Mammary epithelial cell (primary cell): ENCODE measurements at places on chromosomes 6 and 20.

DNA sequence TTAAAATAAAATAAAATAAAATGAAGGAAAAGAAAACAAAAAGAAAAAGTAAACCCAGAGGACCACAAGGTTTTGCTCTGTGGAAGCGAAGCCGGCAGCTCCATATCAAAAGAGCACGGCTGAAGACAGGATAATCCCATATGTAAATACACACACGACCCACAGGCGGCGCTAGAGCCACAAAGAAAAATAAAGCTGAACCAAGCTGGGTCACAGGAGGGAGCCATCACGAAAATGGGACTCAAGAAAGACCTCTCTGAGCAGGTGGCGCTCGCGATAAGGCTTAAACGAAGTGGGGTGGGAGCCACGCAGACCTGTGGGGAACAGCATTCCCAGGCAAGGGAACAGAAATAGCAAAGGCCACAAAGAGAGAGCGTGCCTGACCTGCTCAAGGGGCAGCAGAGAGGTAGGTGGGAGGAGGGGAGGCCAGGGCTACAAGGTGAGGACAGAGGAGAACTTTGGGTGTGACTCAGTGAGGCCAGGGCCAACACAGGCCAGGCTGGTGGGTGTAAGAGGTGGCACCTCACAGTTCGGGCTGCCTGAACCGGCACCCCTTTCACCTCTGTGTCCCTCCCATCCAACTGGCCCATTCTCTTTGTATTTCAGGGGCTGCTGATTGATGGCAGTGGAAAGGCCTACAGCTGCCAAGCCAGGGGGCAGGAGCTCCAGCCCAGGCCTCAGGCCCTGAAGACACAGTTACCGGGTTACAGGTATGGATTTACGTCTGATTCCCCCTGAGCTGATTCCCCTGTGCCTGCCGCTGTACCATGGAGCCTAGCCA is 26.0 kb downstream of the PTGIS start:
- peak; percentile 38 for DNase-seq

DNA sequence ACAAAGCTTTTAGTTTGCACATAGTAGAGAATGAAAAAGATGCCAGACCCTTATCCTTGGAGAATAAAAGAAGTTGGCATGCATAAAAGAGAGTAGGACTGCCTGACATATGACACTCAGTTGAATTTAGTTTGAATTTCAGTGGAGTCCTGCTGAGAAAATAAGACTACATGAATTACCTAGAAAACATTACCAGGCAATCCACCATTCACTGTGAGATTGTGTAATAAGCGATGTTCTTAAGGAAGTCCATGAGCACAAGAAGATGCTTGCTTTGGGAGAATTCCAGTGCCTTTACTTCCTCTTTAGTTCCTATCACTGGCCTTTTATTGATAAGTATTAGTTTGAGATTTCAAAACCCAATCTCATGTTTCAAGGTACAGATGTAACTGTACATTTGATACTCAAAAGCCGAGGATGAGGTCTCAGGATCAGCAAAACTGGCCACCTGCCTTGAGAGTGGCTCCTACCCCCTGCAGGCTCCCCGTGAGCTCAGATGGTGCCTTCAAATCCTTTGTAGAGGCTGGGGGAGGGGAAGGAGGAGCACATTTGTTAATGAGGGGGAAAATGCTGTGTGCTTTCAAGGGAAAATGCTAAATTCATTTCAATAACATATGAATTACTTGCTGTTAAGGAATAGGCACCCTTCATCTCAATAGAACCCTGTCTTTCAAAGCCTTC is 11.2 kb upstream of the UNC93A start:
- DNase-seq, result no peak

DNA sequence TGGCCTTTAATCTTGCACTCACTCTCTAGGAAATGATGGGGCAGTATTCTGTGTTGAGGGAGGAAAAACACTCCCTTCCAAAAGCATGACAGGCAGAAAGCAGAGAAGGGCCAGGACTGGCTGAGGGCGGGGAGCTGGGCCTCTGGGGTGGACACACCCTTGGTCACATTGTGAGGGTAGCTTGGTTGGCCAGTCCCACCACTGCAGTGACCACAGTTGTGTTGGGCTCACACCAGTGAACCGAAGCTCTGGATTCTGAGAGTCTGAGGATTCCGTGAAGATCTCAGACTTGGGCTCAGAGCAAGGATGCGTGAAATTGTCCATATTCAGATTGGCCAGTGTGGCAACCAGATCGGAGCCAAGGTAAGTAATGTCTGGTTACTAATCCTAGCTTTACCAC is at the start of gene TUBB1:
Gene TUBB1, plus strand, starts transcription at position 213 of the 400 bp plus-strand sequence. Its CDS starts 94 bp downstream, at position 307.
- DNase-seq, result no peak

GRCh38 chr20:20401991-20402390 is 34.1 kb downstream of the INSM1 start:
- DNase-seq, result no peak

- no peak for DNase-seq
Measured at GRCh38 chr6:166497087-166497899, 89.2 kb downstream of the RAMACL start.

- DNase-seq, result no peak
Measured at GRCh38 chr6:41975276-41975675, 33.7 kb upstream of the CCND3 start.

GRCh38 chr6:110996691-110997090 is 14.9 kb downstream of the RPF2 start:
- DNase-seq, result no peak

DNA sequence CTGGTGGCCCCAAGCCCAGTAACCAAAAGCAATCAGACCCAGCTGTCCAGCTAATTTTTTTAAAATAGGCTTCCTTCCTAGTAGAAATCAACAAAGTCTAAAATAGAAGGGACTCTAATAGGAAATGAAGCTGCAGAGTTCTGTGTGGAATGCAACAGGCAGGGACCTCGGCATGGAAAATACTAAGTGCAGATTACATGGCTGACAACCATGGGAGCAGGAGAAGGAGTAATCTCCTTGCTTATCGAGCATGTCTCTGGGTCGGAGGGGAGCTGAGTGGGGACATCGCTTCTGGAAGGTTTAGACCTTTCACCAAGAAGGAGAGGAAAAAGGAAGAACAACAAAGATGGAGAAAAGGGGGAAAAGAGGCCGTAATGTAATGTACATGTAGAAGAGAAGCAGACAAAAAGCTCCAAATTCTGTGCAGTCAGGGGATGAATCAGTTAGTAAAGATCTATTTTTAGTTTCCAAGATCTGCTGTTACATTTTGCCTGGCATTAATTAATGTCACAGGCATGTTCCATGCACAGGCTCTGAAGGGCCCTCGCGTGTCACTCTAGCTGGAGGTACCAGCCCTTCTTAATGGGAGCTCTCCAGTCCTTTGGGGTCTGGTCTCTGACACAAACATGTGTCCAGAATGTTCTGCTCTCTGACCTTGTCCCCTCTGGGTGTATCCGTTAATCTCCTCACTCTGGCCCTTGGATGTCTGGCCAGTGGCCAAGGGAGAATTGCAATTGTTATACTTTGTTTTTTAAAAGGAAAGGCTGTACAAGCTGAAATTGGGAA is 16.6 kb upstream of the ZNF831 start:
- DNase-seq, result no peak

- DNase-seq, result peak; percentile 10
Measured at GRCh38 chr20:59790346-59790745, 143.1 kb downstream of the SYCP2 start.

DNA sequence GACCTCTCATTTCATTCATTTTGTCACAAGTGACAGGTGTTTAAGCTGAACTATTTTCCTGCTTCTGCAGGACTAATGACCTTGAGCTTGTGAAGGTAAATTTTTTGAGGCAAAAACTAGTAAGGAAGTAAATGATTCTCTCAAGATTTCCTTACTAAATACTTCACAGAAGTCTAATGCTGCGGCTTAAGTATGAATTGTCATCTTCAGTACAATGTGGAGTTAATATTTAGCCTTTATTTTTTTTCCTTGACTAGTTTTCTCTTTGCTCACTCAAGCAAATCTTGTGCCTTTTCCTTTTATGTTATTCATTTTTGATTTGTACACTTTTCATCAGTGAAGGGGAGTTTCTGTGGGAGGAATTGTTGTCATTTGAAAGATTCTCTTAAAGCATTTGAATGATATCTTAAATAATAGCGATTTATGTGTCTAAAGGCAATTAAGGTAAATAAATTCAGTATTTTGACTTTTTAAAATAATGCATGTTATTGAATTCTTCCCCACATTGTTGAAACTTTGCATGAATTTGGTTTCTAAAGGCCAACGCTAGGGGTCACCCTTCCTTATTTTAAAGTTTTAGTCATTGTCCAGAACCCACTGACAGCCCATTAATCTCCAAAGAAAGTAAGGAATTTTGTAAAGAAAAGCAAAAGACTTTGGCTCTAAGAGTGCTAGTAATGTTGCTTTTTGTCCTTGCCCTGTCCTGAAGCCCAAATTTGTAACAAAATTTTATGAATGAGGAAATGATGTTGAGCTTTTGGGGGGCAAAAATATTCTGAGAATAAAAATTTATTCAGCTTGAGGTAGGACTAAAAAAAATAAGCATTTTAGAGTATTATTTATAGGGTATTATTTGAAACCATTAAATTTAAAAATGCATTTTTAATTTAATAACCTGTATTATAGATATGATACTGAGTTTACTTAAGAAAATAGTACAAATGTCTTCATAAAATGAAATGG is 157.4 kb upstream of the LAMA2 start:
- DNase-seq, result no peak
